NCI-H2227 treated with DMSO at 0.1 percent for 48 hours (cell line): ENCODE measurements at places on chromosomes 11 and 22.

GRCh38 chr11:2107521-2107920 lies 31.7 kb downstream of the IGF2 start:
- no peak for DNase-seq

GRCh38 chr11:88484873-88485621 lies 147.5 kb upstream of the CTSC start:
- DNase-seq = no peak

- DNase-seq = no peak
These were observed 39.1 kb upstream of the CREB3L1 start for GRCh38 chr11:46238078-46238966.

GRCh38 chr22:36136475-36136874 lies 24.1 kb downstream of the APOL3 start:
- no peak for DNase-seq

GRCh38 chr11:46492532-46492931 lies 101.0 kb upstream of the CHRM4 start:
- DNase-seq = no peak

DNA sequence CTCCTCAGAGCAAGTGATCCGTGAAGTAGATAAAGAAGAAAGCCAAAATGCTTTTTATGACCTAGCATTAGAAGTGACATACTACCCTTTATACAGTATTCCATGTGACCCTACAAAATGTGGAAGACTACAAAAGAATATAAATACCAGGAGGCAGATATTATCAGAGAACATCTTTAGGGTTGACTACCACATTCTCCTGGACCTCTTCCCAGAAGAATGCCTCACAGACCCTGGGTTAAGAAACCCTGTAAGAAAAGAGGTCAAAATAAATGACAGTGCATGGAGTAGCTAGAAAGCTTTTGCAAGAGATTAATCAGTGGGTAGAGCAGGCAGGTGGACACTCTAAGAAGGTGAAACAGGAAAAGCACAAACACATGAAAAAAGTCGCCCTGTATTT lies 69.2 kb downstream of the FANCF start:
- no peak for DNase-seq

- no peak for DNase-seq
These were observed 13.2 kb downstream of the CD6 start for GRCh38 chr11:60984636-60985035.

GRCh38 chr11:123546515-123546914 lies 107.9 kb downstream of the SCN3B start:
- no peak for DNase-seq

- no peak for DNase-seq
These were observed 164.4 kb upstream of the DDI1 start for GRCh38 chr11:103871923-103872551.

DNA sequence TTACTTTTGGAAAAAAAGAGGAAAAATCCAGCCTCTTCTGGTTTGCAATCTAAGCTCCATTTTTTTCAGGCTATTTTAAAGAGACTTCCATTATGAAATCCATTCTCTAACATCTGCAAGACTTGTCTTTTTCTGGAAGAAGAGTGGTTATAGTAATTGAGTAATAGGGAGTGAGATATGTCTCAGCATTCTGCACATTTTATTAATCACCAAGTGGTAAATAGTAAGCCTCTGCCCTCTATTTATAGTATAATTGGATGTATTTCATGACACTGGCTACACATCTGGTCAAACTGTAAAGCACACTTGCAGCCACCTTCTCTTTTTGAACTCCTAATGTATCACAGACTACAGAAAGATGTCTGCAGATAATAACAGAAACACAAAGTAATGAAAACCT lies 391.1 kb downstream of the ETS1 start:
- DNase-seq = no peak

- DNase-seq = no peak
These were observed 33.2 kb downstream of the C22orf31 start for GRCh38 chr22:29028468-29028867.

GRCh38 chr22:49535527-49536125 lies 292.0 kb downstream of the BRD1 start:
- DNase-seq = no peak

GRCh38 chr22:40997520-40997919 lies 46.3 kb downstream of the RBX1 start:
- no peak for DNase-seq

DNA sequence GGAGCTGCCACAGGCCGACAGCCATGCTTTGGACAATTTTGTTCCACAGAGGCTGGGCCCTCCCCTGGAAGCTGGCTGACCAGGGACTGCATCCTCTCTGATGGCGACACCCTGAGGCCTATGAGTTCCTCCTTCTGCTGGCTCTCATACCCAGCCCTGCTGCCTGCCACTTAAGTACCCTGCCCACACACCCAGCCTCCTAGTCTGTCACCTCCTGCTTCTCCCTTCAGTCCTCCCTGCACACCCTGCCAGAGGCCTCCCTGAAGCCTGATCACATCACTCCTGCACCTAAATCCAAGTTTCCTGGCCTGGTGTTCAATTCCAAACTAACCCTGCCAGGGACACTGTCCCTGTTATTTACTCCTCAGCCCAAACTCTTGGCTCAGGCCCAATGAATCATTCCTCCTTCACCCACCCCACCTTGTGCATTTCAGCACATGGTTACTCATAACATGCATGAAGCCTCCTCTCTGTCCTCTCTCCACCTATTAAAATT lies 136.7 kb upstream of the NECTIN1 start:
- no peak for DNase-seq

DNA sequence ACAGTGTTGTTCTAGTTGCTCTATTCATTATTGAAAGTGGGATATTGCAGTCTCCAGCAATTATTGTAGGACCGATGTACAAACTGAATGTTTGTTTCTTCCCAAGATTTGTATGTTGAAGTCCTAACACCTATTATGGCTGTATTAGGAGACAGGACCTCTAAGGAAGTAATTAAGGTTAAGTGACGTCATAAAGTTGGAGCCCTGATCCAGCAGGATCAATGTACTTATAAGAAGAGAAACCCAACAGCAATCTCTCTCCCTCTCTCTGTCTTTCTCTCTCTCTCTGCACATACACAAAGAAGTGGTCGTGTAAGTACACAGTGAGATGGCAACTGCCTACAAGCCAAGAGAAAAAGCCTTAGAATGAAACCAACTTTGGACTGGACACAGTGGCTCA lies 16.1 kb upstream of the SLC35C1 start:
- DNase-seq = no peak

- DNase-seq = no peak
These were observed 56.8 kb downstream of the CDKN1C start for GRCh38 chr11:2828585-2829330.

DNA sequence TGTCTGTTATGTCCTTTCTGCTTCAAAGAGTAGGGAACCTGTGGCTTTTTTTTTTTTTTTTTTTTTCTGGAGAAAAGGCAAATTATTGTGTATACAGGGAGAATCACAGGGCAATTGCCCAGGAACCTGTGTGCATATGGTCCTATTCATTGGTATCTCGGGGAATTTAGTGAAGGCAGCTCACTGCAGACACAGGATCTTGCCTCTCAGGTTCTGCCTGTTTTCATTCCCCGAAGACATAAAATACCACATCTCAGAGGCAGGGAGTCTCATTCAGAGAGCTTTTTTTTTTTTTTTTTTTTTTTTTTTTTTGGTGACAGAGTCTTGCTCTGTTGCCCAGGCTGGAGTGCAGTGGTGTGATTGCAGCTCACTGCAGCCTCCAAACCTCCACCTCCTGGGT lies 88.3 kb downstream of the OSBP2 start:
- DNase-seq = no peak

GRCh38 chr11:6402061-6402470 lies 11.8 kb downstream of the SMPD1 start:
- DNase-seq = no peak
